Endothelial cell (in vitro differentiated cells): ENCODE measurements at places on chromosomes 4 and X.

DNA sequence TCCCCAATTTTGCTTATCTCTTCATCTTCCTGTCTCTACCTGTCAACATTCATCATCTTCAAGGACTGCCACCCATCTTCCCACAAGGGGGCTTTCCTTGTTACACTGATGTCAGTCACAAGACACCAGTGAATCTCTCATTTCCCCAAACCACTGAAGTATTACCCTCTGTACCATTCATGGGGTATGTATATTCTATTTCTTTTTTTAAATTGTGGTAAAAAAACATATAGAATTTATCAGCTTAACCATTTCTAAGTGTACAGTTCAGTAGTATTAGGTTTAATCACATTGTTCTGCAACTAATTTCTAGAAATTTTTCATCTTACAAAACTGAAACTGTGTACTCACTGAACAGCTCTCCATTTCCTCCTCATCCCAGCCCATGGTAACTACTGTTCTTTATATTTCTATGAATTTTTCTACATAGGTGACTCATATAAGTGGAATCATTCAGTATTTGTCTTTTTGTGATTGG lies 98.6 kb downstream of the LARP7 start:
- no peak for DNase-seq

DNA sequence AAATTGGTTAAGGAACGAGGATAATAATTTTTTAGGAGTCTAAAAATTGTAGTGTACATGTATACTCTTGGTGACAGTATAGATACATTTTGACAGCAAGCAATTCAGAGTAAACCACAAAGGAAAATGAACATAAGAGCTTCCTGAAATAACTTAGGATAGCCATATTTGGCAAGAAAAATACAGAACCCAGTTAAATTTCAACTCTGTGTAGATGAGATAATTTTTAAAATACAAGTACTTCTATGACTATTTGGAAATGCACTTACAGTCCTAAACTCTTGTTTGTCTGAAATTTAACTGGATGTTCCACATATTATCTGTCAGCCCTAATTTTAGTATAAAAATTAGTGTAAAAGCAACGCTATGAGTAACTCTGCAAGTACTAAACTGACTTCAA lies 124.4 kb upstream of the PCDH18 start:
- no peak for DNase-seq

DNA sequence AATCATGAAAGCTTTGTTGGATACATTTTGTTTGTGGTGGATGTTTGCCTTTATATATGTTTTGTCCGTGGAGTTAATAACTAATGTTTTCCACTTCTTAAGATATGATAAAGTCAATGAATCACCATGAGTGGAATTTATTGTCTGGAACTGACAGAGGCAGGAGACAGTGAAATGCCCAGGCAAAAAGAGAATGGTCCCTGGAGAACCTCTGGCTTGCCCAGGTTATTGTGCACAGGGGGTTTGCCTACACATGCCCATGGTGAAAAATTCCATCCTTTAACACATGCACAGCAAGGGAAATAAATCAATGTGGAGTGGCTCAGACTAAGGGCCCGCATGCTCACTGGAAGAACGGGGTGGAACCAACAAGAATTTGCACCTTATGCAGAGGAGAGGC lies 964.3 kb upstream of the GRIA3 start:
- no peak for DNase-seq

DNA sequence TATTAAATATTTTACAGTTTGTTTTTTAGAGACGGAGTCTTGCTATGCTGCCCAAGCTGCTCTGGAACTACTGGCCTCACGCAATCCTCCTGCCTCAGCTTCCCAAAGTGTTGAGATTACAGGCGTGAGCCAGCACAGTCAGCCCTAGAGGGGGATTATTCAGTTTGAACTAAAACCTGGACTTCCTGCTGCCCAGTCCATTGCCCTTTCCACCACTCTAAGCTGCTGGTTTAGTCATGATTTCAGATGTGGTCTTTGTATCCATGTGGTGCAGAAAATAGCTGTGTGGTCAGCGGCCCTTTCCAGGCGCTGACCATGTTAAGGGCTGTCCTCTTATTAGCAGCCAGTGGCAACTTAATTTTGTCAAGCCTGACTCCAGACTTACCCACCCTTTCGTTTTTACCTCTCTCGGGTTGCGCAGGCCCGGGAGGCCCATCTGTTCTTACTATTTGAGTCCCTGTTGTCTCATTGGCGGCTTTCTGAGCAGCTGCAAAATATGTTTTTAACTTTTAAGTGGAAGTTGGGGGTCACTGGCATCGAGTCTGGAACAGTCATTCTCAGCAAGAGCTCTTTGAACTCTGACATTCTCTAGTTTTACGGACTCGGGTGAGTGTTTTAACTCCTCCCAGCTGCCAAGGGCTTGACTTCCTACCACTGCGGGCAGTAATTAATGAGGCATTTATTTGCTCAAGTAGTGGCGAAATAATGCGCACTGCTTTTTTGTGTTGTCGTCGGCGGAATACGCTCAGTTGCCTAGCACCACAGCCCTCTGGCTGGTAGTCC lies 773 bp upstream of the VMA21 start:
- DNase-seq = no peak

DNA sequence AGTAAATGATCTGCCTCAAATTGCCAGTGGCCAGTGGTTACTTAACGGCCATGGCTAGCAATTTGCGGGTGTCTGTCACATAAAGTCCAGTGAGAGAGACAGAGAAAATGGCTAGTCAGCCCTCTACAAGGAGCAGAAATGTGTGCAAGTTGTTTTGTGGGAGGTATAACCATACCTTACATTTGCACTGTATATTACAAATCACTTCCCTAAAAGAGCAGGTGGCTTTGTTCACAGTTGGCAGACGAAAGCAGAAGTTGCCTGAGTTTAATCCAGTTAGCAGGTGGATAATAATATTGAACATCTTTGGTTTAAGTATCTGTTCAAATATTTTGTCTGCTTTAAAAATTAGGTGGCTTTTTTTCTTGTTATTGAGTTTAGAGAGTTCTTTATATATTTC lies 15.6 kb downstream of the SRPX start:
- DNase-seq = no peak

GRCh38 chrX:12325171-12325570 lies 186.9 kb downstream of the FRMPD4 start:
- no peak for DNase-seq

DNA sequence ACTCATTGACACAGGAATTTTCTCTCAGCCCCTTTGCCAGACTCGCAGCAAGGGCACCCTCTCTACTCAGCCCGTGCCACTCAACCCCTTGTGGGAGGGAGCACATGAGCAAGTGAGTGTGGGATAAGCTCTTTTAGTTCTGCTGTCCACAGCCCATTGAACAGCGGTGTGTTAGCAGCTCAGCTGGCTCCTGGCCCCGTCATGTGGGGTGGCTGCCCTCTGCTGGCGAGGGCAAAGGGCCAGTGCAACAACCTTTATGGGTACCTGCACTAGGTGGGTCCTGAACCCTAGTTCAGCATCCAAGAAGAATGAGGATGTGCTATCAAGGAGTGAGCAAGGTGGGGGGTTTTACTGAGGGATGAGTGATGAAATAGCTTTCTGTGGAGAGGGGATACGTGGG lies 85.0 kb upstream of the ZNF81 start:
- peak; percentile 39 for DNase-seq

DNA sequence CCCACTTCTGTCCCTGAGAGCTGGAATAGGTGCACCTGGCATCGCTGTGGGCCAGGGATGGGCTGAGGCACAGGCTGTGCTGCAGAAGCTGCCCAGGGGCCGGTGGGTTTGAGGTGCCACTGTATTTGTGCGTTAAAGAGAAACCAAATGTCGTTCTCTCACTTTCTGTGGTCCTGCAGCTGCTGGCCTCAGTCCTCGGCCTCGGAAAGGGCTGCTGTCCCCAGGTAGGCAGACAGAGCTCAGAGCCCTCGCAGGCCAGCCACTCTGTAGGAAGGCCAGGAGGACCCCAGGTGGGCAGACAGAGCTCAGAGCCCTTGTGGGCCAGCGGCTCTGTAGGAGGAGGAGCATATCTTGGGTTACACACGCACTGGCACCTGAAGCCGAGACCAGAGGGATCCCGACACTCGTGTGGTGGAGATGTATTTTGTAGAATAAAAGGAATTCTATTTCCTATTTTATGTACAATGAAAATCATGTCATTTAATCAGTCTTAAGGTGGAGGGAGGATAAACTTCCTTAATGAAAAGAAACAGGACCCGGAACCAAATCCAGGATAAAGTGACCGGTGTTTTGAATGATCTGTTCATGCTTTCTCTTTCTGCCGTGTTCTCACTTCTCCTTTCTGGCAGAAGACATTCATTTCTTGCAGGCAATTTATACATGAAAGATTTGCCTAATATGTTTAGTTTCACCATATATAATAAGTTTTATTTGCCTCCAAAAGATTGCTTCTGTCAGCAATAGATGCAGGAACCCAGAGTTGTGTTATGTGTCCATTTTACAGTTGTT lies 54.4 kb upstream of the HGFAC start:
- no peak for DNase-seq

DNA sequence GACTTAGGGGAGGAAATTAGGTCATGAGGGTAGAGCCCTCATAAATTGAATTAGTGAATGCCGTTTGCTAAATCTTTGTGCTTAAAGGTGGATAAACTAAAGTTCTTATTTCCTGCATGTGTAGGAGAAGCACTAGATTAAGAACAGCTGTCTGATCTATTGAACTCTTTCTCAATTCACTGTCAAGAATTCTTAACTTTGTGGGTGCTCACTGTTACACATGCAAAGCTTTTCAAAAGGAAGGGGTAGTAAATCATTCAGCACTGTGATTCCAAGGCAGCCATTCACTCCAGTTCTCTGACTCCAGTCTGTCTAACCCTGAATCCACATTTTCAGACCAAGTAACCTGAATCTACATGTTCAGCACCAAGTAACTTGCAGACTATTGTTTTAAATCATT lies 1520.1 kb downstream of the PCDH18 start:
- no peak for DNase-seq

DNA sequence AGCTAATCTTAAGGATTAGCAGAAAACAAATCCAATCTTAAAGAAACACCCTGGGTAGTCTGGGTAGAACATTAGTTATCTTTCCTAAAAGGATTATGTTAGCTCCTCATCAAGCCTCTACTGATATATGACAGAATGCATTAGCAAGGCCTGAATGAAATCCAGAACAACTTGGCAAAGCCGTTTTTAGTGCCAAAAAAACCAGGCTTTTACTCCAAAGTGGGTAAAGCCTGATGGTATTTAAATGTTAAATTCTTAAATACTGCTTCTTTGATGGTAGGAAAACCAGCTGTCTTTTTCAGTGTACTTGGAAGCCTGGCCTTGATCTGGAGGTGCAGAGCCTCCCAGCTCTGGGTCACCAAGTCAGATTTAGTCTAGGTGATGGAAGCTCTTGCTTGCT lies 120.4 kb downstream of the GATB start:
- DNase-seq = no peak

DNA sequence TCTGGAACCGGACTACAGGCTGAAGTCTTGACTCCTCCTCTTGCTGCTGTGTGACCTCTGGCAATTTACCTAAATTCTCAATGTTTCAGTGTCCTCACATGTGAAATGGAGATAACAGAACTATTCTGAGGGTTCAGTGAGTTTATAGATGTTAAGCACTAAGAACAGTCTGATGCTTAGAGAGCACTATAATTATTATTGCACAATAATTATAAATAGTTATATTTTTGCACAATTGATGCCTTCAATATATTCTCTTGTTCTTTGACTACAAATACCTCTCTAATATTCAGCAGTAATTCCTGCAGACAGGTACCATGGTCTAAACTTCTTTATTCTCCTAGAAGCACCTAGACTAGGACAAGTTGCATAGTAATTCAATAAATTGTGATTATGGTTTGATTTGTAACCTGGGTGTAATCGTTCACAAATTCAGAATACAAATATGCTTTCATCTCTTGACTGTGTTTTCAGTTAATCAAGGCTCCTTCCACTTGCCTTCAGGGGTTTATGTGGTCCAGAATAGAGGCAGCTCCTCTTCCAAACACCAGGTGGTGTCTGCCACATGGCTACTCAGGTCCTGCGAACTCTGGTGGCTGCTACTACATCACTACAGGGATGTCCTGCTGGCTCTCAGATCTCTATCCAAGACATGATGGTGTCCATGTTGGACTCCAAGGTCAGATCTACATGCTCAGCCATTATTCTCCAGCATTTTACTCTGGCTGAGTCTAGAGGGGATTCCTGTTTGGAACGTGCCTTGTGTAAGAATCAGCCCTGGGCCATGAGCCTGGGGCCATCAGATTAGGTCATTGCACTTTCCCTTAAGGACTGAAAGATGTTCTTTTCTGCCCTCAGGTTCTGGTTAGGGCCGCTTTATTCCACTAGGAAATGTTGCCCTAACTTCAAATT lies 103.4 kb downstream of the QRFPR start:
- DNase-seq = peak; percentile 22

DNA sequence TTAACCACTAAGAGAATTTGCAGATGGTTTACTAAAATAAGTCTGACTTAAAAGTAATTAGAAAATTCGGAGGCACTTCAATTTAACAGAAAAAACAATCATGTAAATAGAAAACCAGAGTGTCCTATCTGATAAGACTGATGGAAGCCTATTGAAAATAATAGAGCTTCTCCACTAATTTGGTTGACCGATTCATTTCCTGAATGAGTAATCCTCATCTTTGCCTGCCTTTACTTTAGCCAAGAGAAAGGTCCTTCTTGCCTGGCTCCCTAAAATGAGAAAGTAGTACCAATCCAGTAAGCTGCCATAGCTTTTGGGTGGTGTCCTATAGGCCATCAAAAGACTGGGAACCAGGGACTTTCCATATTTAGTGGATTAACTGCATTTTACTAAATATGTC lies 48.4 kb downstream of the KCNIP4 start:
- no peak for DNase-seq
